NCI-H524 (cell line): ENCODE measurements at places on chromosomes 2 and 18.

- DNase-seq, result no peak
Observed at GRCh38 chr2:189641002-189641401, 20.3 kb upstream of the ASNSD1 start.

GRCh38 chr2:127183771-127184170, 36.3 kb downstream of the CYP27C1 start:
- DNase-seq, result no peak

DNA sequence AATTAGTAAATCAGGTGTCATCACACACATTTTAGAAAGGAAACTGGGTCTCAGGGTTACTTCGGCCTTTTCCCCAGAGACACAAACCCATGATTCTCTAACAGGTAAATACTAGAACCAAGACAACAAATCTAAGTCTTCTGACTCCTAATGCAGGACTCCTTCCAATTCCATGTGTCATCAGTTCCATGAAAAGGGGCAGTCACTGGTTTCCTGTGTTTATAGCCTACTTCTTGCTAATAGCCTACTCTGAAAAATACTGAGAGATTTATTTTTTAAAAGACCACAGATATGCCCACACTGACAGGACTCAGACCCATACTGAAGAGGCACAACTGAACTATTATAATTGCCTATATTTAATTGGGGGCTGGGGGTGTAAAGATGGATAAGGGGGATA, 33.0 kb downstream of the RAB1A start:
- no peak for DNase-seq

DNA sequence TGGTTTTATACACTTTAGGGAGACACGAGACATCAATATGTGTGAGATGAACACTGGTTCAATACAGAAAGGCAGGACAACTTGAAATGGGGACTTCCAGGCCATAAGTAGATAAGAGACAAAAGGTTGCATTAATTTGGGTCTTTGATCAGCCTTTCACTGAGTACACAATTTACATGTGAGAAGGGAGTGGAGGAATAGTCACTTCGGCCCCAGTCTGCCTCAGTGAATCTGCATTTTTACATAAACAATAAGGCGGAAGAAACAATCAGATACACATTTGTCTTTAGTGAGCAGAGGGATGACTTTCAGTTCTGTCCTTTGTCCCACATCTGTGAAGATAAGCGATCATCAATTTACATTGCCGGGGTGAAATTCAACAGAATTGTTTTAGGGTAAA, 104.3 kb upstream of the ARL4C start:
- DNase-seq, result no peak

DNA sequence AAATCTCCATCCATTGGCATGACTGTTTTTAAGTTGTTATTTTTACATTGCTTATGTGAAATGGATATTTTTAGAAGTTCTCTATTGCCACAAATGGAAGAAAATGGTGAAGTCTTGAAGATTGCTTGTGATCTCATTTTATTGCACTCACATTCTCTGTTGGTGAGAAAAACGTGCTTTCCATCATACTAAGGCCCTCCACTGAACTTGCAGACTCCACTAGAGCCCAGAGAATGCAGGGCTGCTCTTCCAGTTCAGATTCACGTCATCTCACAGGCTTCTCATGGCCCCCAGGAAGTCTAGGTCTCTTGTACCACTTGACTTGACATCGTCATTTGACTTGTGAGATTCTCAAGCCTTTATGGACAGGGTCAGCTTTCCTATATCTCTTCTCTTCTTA, 254.8 kb upstream of the COPS8 start:
- DNase-seq, result no peak

DNA sequence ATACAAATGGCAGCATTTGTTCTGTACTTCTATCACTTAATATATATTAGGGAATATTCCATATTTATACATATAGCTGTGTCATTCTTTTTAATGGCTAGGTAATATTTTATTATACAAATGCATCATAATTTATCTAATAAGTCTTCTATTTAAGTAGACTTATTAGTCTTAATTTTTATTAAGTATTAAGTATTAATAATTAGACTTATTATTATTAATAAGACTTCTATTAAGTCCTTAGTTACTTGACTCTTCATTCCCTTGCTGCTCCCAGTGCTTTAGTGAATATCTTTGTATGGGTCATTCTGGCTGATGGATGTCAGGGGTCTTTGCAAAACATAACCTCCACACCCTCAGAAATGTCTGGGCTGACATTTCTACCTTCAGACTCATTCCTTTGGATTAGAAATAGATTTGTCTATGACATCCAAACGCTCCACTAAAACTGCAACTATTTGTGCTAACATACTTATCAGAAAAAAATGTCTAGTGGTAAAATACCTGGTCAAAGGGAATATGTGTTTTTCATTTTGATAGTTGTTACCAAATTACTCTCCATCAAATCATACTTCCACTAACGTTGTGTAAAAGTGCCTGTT, 35.8 kb downstream of the EN1 start:
- DNase-seq, result no peak

- no peak for DNase-seq
Observed at GRCh38 chr18:46213295-46213694, 109.1 kb downstream of the HAUS1 start.

- DNase-seq, result no peak
Observed at GRCh38 chr2:147495734-147496133, 349.1 kb upstream of the ACVR2A start.

DNA sequence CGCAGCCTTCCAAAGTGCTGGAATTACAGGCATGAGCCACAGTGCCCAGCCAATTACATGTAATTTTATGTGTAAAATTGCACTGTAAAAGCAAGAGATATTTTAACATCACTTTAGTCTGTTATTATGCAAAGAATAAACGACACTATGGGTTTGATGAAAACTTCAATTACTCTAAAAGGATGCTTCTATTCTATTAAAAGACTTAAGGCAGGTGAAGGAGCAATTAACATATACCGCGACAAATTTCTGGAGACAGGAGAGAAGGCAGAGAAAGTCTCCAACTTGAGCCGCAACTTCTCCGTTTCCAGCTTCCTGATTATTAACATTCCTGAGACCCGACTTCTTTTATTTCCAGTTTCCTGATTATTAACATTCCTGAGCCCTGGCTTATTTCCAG, 53.7 kb downstream of the FAM210A start:
- DNase-seq, result no peak

GRCh38 chr2:71865391-71865965, 282.2 kb downstream of the CYP26B1 start:
- DNase-seq, result no peak

DNA sequence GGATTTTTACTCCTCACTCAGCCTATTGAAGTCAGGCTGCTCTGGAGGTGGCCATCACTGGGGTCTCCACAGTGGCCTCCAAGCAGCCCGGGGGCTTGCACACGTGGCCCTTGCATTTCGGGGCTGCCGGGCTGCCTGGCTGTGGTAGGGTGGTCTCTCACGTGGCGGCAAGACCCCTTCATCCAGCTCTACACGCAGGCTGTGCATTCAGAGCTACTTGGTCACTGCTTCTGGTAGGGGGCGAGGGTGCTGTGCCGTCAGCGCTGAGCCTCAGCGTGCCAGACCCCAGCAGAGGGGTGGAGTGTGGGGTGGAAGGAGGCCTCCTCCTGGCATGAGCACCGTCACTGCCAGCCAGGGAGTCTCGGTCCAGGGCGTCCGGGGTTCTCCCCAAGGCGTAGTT, 80.6 kb downstream of the SH3BP4 start:
- no peak for DNase-seq

DNA sequence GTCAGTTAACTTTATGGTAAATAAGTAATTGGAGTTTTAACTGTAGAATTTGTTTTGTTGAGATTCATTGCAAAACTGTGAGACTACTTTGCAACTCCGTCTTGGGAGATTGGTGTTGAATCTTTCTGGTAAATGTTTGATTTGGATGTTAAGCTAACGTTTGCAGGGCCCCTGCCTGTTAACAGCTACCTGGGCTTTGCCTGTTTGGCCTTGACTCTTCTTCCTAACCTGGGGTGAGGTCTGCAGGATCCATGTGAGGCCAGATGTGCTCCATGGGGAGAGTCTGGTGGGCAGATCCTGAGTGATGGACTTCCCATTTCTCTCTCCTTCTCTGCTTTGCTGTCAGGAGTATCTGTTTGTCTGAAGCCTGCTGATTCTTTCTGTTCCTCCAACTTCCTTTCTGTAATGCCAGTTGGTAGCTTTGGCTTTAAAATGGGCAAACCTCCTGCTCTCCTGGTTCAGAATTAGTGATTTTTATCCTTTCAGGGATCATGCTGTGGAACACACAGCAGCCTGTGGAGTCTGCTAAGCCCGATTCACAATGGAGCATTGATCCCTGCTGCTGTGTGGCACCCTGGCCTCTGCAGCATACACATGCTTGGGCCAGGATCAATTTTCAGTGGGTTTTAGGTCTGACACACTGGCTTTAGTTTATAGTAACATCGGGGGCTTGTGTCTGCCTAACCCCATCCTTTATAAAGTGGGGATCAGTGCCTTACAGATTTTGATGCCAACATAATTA, 36.3 kb downstream of the PTPRM start:
- DNase-seq, result no peak

DNA sequence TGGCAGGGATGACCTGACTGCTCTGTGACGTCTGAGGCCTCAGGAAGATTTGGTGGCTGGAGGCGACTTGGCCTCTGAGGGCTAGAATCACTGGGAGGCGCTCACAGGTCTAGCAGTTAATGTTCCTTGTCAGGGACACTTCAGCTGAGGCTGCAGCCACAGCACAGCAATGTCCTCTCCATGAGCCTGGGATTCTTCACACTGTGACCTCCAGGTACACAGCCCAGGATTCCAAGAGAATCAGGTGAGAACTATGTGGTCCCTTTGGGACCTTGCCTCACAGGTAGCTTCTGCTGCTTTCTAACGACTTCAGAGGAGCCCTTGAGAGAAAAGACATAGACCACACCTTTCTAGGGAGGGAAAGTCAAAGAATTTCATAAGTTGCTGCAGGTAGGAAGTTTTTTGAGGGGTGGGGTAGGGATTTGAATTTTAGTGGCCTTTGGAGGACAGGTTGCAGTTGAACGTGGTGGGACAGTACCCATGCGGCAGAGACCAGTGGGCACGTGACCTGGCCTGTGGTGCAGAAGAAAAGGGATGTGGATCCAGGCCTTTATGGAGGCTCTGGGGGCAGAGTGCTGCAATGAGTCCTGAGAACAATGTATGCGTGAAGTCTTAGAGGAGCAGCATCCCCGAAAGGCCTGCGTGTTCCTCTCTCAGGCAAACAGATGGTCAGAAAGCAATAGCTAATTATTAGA, 86.2 kb downstream of the LYPD1 start:
- peak; percentile 84 for DNase-seq

- no peak for DNase-seq
Observed at GRCh38 chr18:27713738-27714095, 463.2 kb downstream of the CDH2 start.

DNA sequence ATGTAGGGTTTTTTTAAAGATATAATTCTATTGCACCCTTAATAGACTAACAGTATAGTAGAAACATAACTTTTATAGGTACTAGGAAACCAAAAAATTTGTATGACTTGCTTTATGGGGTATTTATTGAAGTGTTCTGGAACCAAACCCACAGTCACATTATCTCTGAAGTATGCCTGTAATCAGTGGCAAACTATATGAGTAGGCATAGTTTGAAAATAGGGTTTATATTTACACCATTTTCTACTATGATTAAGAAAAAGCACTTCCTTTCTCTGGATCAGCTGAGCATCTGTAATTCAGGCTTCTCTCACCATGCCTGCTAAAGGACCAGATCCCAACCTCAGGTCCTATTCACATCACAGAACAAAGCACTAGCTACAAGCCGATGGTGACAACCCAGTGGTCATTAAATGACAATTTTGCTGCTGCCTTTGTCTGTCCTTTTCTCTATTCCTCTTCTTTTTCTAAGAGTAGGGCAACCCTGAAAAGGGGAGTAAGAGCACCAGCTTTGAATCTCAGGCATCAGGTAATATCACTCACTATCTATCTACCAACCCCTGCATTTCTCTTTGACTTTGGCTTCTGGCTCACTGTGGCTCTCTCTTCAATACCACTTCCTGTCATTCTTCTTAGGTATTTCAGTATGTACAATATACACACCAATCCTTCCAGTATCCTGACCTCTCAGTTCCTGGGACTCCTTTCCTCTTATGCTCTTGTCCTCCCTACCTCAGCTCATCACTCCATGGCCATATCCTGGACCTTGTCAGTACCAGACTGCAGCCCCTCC, 14.4 kb downstream of the NEMP2 start:
- DNase-seq, result no peak

GRCh38 chr2:8191427-8191826, 490.4 kb upstream of the ID2 start:
- DNase-seq, result no peak

- no peak for DNase-seq
Observed at GRCh38 chr2:72676341-72677025, 149.3 kb downstream of the EXOC6B start.

GRCh38 chr2:238021327-238021726, 39.5 kb upstream of the SCLY start:
- no peak for DNase-seq

DNA sequence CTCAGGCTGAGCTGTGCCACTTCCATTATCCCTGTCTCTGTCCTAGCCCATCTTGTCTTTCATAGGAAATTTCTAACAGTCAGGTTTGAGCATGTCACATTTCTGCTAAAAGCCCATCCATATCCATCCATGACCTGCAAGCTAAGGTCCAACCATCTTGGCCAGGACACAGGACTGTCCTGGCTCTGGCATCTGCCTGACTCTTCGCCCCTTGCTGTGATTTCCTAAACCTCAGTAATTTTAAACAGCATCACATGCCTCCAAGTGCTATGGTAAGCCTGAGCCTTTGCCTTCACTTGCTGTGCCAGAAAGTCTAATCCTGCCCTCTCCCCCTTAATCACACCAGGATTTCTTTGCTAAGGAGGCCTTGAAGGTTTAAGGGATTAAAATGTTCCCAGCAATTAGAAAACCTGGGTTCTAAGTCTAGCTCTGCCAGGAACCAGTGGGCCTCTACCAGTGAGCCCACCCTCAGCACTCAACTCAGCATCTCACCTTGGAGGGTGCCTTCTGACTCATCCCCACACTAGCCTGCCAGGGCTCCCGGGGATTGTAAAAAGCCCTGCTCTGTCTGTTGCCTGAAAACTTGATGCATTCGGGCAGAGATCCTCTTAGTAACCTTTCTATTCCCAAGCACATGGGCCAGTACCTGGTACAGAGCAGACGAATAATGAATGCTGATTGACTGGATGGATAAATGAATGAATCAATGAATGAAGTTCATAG, 411.0 kb downstream of the LRATD1 start:
- DNase-seq, result no peak

- no peak for DNase-seq
Observed at GRCh38 chr18:39007031-39007902, 1441.7 kb upstream of the CELF4 start.

DNA sequence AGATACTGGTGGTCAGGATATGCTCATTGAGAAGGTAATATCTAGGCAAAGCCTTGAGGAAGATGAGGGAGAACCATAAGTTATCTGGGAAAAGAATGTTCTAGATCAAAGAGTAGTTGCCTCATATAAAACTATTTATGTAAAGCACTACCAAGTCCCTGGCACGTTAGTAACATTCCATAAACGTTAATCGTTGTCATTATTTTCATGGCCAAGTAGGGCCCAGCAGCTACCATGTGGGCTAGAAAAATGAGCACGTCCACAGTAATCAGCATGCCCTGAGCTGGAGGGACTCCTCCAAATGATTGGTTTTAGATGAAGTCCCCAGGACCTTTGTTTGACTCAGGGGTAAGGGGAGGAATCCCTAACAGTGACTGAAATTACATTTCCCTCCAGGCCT, 32.7 kb upstream of the AFTPH start:
- DNase-seq, result no peak

GRCh38 chr2:28268386-28268785, 124.3 kb upstream of the FOSL2 start:
- DNase-seq, result no peak
